ENCODE measurements at places on chromosomes 1 and 21.

DNA sequence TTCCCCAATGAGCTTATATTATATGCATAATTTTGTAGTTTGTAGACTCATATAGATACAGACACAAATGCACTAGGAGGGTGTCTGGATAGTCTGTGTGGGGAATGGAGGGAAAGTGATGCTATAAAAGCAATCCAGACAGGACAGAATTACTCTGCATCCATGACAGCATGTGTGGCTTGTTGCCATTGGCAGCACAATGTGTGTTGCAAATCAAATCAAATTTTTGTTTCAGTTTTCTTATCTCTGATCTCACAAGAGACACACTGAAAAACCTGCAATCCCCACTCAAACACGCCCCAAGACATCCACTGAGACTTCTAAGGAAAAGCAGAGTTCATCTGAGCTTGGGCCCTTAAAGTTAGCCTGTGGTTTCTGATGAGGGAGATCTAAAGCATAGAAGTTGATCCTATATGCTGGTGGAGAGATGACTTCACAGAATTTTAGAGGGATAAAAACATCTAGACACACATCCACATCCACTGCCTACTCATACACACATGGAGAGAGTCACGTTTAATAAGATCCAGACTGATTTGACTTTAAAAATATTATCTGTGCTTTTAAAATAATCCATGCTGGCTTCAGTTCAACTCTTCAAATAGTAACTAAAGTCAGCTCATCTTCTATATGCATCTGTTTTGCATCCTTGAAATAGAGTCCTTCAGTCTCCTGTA is 313.0 kb upstream of the PLXNA2 start:
- DNase-seq, result peak; percentile 55

- no peak for DNase-seq
Measured at GRCh38 chr1:94962409-94963265, 35.7 kb upstream of the CNN3 start.

- DNase-seq, result no peak
Measured at GRCh38 chr1:21320410-21321108, 30.3 kb upstream of the ECE1 start.

- DNase-seq, result no peak
Measured at GRCh38 chr1:235468970-235469369, 35.3 kb downstream of the B3GALNT2 start.

DNA sequence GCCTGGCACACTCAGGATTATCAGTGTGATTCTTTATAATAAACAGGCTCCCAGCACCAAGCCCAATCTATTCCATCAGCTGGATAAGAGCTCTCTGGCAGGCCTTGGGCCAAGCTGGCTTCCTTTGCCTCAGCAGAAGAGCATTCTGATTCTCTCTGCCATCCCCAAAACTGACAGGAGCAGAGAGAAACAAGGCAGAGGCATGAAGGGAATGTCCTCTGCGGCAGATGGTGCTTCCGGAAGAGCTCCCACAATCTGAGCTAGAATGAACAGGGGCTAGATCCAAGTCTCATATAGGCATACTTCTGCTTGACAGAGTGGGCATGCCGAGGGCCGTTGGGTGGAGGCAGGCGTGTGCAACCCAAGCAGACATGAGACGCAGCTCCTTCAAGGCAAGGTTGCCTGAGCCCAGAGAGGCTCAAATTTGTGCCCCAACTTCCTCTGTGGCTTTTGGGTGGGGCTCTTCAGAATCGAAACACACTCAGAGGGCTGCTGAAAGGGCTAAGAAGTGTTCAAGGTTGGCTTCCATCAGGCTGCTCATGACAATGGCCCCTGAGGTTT is 4.0 kb downstream of the CAPN2 start:
- no peak for DNase-seq

- no peak for DNase-seq
Measured at GRCh38 chr1:2967881-2968280, 53.4 kb upstream of the ACTRT2 start.

GRCh38 chr1:180893614-180894013 is 19.1 kb upstream of the KIAA1614 start:
- DNase-seq, result no peak
